Liver (tissue), 10 donors: ENCODE measurements at places on chromosomes 1 and 21.

DNA sequence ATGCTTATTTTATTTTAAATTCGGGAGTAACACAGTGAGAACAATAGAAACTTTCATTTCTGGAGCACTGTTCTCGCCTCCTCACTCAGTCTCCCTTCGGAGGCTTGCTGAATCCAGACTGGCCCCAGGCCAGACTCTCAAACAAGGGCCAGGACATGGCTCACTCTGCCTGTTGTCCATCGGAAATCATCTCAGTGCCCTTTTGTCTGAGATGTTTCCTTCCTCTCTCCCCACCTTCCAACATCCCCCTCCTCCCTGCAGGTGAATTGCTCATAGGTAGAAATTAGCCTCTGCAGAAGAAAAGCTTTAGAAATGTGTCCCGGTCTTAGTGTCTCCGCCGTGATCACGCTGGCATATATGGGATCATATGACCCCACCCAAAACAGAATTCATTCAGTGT, 55.2 kb downstream of the ERG start:
- no peak for DNase-seq

DNA sequence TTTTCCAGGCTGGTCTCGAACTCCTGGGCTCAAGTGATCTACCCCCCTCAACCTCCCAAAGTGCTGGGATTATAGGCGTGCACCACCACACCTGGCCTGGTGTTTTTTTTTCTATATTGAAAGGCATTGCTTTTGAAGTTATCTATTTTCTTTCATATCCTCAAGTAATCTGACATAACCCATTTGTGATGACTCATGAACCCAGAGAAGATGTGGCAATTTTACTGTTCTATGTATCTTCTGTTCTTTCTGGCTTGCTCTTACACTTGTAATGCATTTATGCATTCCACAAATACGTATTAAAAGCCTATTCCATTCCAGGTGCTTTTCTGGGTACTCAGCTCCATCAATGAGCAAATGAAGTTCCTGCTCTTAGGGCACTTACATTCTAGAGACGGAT, 29.9 kb upstream of the ERRFI1 start:
- DNase-seq, result no peak

DNA sequence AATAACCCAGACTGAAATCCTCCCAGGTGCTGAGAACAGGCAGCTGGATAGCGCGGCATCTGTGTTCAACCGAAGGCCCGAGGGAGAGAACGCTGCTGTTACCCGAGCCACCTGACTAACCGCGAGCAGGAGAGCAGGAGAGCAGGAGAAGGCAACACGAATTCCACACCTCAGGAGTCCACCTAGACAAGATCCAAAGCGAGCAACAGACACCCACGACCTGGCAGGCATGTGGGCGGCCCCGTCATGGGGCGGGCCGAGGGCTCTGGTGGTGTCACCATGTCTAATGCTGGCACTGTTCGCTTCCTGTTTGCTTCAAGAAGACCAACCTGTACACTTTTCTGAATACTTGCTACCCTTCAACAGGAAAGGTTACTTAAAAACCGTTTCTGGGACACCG, 20.9 kb upstream of the SPATC1L start:
- no peak for DNase-seq

DNA sequence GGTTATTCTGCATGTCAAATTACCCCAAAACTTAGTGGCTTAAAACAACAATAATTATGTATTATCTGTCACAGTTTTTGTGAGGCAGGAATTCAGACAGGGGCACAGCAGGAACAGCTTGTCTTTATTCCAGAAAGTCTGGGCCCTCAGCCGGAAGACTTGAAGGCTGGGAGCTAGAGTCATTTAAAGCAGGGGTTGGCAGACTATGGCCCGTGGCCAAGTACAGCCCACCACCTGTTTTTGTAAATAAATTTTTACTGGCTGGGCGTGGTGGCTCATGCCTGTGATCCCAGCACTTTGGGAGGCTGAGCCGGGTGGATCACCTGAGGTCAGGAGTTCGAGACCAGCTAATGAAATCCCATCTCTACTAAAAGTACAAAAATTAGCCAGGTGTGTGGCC, 39.6 kb upstream of the KDM4A start:
- no peak for DNase-seq

- DNase-seq, result no peak
Observed at GRCh38 chr1:89815611-89816010, 5.2 kb upstream of the LRRC8D start.

DNA sequence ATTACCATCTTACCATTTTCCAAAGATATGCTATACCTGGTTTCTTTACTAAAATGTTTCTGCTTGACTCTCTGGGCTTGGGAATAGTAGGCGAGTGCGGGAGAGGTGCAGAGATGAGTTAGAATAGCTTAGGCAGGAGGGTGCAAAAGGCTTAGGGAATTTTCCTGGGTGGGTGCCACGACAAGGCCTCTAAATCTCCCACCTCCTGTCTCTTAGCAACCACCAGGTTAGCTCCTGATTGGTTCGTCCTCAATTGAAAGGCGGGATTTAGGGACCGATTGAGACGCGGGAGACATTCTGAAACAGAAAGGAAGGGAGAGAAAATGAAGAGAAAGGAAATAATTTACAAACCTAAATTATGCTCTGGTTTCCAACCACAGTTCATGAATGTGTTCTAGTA, 3.1 kb downstream of the ACKR1 start:
- DNase-seq, result no peak

- no peak for DNase-seq
Observed at GRCh38 chr1:90143591-90143990, 148.7 kb downstream of the ZNF326 start.

- DNase-seq, result no peak
Observed at GRCh38 chr1:26148887-26149286, 10.0 kb upstream of the FAM110D start.

DNA sequence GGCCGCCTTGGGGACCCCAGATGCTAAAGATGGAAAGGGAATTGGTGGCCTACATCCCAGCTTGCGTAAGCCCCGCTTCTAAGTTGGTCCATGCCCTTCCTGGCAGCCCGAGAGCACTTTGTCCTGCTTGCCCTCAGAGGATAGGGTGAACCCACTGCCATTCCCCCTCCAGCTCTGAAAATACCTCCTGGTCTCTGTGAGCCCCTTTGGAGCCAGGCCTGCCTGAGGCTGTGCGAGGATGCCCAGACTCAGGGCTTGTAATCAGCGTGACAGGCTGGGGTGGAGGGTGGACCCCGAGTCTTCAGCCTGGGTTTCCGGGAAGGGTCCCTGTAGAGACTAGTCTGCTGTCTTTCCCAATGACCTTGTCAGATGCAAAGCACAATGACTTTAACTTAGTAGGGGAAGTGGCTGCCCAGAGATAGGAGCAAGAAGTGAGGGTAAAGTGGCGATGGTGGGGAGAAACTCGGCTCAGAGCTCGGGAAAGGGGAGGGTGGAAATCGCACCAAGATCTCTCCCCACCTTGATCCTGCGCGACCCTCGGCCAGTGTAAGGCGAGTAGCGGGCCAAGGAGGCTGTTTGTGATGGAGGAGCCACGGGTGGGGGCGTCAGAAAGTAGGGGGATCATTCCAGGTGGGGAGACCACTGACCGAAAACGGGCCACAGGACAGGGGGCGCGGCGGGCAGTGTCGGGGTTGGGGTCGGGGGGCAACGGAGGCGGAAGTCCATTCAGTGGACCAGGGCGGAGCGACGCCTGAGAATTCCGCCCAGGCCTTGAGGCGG, 2.7 kb upstream of the HES3 start:
- DNase-seq, result no peak

DNA sequence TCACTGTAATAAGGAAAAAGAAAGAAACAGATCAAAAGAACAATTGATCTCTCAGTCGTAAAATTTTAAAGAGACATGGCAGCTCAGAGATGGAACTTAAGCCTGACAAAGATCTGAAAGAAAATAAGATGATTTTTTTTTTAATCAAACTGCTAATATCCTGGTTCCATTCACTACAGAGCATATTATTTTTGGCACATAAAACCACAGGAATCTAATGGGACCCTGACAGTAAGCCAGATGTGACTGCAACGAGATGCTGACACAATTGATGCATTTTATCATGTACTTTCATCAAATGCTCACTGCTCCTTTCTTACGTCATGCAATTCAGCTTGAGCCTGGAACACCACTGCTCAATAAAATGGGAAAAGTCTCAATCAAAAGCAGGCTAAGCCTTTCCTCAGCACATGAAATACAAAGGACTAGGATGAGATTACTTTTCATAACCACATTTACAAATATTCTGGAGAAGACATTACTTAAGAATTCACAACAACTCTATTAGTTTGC, 16.6 kb downstream of the GPATCH2 start:
- DNase-seq, result no peak

DNA sequence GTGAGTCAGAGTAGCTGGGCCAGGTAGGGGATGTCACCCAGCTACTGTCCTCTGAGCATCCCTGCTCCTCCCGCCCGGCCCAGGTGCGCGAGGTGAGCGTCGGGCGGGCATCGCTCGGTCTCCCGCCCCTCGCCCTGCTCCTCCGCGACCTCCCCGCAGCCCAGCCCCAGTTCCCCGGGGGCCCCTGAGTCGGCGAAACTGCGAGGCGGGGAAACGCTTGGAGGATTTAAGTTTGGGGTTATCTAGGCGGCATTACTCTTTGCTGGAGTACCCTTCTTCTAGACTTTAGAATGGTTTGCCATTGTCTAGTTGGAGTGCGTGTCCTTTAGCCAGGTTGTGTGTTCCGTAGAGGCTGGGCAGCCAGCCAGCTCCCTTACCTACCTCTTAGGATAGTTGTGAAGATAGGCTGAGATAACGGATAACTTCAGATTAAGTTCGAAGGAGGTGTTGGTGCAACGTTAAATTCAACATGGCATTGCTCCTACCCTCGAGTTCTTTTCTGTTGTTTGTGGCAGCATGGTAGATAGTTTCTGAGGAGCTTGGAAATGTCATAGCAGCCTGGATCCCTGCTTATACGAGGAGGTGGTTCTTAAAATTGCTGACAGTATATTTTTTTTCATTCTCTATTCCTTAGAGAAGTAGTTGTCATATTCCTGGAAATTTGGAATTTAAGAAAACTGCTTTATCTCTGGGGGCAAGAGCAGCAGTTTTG, 697 bp downstream of the AGO3 start:
- DNase-seq, result peak; percentile 41

DNA sequence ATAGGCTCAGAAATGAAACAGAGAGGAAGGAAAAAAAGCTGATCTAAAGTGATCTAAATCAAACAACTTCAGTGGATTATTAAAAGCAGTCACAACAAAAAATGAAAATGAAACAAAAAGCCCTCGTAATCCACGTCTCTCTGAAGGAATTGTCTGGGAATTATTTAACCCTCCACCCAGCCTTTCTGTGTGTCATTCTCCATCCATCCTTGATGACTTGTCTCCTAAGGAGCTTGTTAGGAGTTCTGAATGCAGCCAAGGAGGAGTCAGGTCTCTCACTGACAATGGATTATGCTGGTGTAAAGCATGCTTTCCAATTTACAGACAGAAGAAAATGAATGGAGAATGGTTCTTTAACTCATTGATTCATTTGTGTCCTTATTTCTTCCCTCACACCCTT, 359.3 kb upstream of the RUNX1 start:
- DNase-seq, result no peak

DNA sequence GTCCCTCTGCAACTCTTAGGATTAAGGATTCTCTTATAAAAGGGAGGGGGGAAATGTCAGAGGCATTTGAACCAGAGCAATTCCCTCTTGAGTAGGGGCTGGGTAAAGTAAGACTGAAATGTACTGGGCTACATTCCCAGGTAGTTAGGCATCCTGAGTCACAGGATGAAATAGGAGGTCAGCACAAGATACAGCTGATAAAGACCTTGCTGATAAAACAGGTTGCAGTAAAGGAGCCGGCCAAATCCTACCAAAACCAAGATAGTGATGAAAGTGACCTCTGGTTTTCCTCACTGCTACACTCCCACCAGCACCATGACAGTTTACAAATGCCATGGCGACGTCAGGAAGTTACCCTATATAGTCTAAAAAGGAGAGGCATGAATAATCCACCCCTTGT, 14.3 kb upstream of the COX20 start:
- DNase-seq, result no peak

GRCh38 chr1:238752327-238752726, 634.0 kb upstream of the CHRM3 start:
- no peak for DNase-seq

DNA sequence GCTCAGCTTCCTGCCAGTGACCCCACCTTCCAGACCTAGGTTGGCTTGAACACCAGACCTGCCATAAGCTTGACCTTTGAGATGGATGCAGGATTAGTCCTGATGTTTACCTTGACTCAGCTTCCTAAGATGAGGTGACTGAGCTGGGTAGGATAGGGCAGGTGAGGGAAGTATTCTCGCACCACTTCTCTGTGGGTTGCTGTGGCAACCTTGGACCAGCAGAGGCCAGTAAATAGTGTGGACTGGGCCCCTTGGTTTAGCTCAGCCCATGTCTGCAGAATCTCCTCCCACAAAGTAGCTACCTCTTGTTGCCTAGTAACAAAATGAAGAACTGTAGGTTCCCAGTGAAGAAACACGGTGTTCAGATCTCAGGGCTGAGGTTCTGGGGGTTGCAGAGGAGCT, 8.4 kb downstream of the RPS6KA1 start:
- DNase-seq, result no peak

DNA sequence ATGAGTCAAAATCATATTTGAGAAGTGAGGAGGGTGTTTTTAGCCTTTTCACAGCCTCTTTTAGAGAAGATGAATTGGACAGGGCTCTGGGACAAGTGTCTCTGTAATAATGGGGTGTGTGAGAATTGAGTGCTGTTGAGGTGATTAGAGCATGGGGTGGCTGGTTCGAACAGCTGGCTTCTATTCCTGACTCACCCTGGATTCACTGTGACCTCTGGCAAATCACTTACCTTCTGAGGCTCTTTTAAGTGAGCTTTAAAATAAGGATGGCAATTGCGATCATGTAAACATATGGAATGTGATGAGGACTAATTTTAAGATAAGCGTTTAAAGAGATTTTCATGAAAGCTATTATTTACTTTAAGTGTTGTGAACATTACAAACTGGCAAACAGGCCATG, 243.4 kb downstream of the ADGRL2 start:
- DNase-seq, result no peak

GRCh38 chr1:157829711-157830110, 9.8 kb upstream of the FCRL1 start:
- no peak for DNase-seq

- no peak for DNase-seq
Observed at GRCh38 chr21:31870472-31871193, 2.2 kb upstream of the HUNK start.

GRCh38 chr1:79079770-79080169, 73.2 kb upstream of the ADGRL4 start:
- DNase-seq, result no peak

- no peak for DNase-seq
Observed at GRCh38 chr1:18972531-18972930, 16.1 kb upstream of the IFFO2 start.

DNA sequence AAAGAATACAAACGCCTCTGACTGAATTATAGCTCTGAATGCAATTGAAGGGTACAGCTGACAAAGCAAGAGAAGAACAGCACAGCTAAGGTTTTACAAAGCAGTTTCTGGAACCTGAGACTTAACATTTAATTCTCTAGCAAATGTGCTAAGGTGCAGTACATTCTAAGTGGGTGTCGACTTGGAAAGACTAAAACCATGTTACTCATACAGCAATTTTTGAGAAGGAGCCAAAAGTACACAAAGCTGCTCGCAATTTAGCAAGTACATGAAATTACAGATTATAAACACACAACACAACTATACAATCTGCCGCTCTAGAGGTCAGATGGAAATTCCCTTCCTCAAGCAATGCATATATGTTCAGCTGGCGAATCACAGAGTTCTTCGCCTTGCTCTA, 121.9 kb downstream of the TIAM1 start:
- DNase-seq, result no peak

GRCh38 chr21:37478794-37479193, 112.2 kb downstream of the DYRK1A start:
- DNase-seq, result no peak
